Stimulated activated CD4-positive, alpha-beta T cell treated with anti-CD3 and anti-CD28 coated beads, Interleukin-15, amount 100 ng/mL, for 1 hour (primary cell): ENCODE measurements at places on chromosomes 11 and 22.

DNA sequence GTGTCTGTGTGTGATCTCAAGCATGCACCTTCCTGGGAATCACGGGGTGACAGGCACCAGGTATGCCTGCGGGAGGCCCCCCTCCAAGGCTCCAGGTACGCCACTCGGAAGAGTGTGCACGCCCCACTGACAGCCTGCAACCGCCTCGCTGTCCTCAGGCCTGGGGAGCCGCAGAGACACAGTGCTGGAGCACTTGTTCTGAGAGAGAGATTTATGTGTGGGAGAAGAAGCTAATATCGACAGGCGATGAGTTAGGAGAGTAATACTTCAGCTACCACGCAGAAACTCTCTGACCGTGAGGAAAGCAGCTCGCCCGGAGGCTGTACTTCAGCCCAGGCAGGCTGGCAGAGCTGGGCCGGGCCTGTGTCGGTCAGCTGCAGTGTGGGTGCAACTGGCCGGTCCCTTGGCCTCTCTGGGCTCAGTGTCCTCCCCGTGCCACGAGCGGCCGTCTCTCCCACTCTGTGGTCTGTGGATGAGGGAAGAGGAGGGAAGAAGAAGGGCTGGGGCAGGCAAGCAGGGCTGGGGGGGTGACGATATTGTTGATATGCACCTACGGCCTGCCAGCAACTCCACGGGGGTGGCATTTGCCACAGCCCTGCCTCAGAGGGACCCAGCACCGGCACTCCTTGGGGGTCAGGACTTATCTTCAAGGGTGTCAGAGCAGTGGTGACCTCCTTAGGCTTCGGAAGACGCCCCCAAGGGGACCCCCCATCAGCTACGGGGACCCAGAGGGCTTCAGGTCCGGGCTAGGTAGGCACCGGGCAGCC lies 7.3 kb downstream of the B3GAT1 start:
- DNase-seq: no peak

DNA sequence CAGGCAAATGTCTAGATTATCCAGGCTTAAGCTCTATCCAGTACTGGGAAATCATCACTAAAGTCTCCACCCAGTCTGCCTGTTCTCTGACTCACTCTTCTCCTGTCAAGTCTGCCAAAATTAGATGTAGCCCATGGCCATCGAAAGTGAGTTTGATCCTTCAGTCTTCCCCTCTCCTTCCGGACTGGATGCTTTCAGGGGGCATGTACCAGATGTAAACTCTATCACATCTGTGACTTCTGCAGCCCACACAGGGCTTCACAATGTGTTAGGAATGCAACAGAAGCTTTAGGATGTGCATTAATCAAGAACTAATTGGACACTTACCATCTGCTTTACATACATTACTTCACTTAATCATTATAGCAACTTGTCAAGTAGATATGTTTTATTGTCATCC lies 12.3 kb downstream of the ME3 start:
- DNase-seq: no peak

- no peak for DNase-seq
Measured at GRCh38 chr22:45216133-45217003, 24.3 kb downstream of the KIAA0930 start.

DNA sequence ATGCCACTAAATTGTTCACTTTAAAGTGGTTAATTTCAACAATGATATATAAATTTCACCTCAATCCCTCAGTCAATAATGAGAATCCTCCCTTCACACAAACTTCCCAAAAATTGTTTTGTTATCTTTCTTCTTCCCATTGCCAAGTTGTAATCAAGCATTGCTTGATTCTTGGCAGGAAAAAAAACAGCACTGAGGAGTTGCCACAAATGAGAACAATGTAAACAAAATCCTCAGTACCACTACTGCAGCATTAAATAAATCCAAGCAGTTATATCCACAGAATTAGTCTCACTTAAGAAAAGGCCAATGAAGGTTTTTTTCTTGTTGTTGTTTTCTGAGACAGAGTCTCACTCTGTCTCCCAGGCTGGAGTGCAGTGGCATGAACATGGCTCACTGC lies 38.2 kb downstream of the FAM168A start:
- no peak for DNase-seq

- DNase-seq: no peak
Measured at GRCh38 chr11:578276-579035, 2.2 kb downstream of the PHRF1 start.

- DNase-seq: no peak
Measured at GRCh38 chr11:29293825-29294224, 723.0 kb downstream of the KCNA4 start.

- no peak for DNase-seq
Measured at GRCh38 chr11:71212871-71213559, 39.4 kb downstream of the SHANK2 start.
